SIG-M5 (cell line): ENCODE measurements at places on chromosomes 2 and 18.

DNA sequence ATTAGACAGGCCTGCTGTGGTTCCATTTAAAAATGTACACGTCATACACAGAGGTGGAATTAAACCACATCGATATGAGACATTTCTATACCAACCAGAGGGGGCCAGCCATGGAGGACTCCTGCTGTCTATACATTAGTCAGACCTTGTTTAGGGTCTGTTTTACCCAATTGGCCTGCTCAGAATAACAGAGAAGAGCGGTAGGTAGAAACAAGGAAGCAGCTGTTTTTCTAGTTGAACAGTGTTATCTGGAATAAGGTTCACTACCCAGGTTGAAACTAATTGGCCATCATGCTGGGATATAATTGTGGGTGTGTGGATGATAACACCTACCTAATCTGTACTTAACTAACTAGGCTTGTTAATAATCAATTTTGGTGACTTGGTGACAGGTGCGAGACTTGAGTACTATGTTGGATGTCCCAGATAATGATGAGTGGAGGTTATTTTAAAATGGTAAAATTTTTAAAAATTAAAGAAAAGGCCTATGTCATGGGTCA is 47.5 kb downstream of the RHBDD1 start:
- DNase-seq: no peak

DNA sequence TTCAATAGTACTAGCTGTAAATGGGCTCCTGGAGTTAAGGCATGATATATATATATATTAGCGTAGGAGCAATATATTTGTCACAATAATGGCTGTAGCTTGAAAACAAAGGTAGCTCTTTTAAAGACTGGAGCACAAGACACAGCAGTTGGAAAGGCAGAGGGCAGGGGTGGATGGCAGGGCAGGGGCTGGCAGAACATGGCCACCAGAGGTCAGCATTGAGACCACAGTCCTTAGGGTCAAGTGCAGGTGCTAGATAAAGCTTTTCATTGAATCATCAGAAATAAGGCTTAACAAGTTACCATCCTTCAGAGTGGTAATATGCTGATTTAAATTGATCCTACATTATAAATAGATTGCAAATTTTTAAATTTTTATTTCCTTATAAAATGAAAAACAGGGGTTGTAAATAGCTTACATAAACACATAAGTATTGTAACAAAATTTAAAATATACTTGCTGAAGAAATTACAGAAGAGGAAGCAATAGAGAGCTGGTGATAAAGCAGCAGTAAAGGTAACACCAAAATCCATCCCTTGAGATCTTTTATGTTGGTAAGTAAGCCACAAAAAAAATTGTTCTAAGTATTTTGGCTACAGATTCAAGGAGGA is 161.2 kb upstream of the PIEZO2 start:
- DNase-seq: no peak

DNA sequence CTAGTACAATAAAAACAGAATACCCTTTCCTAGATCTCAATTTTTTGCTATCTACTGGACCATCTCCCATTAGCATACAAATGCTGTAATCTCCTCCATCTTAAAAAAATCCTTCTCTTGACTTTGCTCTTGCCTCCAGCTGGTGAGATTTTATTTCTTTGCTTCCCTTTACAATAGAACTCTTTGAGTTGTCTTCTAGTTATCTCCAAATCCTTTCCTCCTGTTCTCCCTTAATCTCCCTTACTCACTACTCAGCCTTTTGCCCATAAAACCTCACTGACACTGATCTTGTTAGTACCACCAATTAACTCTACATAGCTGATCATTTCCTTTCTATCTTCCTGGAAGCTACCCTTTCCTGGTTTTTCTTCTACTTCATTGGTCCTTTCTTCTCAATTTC is 63.5 kb upstream of the FRZB start:
- DNase-seq: no peak

DNA sequence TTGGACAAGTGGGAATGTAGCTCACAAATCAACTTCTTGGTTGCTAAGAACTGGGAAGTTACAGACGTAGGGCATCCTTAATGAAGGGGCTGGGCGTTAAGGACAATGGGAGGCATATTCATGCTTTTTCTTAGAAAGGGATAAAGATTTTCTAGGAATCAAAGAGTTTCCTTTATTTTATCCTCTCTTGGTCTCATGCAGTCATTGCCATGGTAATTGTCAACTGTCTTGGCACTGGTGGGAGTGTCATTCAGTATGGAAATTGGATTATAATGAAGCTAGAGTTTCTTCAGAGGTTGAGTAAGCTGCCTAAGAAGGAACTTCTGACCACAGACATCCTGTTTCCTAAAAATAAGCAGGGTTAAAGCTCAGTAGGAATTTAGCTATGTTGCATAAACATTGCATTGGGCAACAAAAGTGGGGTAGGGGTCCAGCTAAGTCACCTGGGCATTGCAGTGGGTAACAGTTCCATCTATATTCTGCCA is 114.0 kb downstream of the LYPD6B start:
- peak; percentile 83 for DNase-seq
